ENCODE measurements at places on chromosomes 1 and 21.

DNA sequence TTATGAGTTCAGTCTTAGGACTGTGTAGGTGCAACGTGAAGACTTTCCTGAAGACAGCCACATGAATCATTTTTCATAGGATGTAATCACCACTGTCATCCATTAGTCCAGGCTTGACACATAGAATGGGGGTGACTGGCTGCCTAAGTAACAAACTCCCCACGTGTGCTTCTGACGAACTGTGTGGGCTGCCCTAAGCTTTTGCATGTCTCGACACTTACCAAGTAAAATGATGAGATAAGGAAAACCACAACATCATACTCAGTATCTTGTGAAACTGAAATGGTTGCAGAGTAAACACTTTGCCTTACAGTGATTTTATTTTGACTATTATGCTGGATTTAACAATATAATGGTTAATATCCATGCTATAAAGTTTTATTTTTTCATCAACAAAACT lies 19.5 kb downstream of the ERG start:
- H3K36me3 ChIP-seq: no peaks in the 10 kb centered on the region
- no peaks in the 10 kb centered on the region for H3K4me1 ChIP-seq
- H3K27me3 ChIP-seq: no peaks in the 10 kb centered on the region
- no peak overlapping the region for H3K4me3 ChIP-seq
- no peak overlapping the region for H3K27ac ChIP-seq

DNA sequence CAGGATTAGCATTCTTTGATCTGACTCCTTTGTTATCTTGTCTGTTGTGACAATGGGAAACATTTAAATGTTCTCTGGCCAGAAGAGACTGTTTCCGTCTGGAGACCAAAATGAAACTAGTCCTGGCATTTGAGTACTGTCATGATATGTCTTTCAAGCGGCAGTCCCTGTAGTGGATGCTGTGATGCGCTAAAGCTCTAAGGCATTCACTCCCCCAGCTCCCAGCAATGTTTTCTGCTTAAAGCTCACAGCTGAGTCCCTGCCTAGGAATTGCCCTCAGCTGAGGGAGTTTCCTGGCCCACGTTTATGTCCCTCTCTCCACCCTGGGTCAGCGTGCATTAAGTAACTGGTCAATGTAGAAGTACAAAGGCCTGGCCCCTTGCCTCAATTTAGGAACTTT lies 109.4 kb downstream of the UCHL5 start:
- no peaks in the 10 kb centered on the region for H3K27me3 ChIP-seq
- no peak overlapping the region for H3K4me3 ChIP-seq
- H3K4me1 ChIP-seq: no peaks in the 10 kb centered on the region
- no peak for DNase-seq
- no peak overlapping the region for H3K27ac ChIP-seq
- H3K36me3 ChIP-seq: no peaks in the 10 kb centered on the region

DNA sequence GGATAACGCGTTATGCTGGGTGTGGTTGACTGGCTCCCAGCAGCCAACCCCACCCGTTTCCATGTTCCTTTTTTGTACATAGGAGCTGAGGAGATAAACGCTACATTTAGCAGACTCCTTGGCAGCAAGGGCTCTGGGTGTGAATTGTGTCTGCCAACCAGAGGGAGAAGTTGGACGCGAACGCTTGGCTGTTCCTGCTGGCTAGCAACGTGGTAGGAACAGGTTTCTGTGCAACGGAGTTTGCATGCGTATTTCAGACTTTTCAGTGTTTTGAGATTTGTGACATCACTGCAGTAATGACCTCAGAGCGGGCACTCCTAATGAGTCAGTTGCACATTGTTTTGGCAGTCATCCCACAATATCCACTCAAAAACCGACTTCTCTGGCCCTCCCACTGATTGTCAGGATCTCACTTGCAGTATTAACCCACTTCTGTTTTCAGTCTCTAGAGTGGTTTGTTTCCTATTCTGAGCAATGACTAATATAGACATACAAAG lies 98.7 kb upstream of the RGS1 start:
- H3K27me3 ChIP-seq: no peaks in the 10 kb centered on the region
- H3K4me3 ChIP-seq: no peak overlapping the region
- no peaks in the 10 kb centered on the region for H3K4me1 ChIP-seq

- H3K36me3 ChIP-seq: peaks cover 39% of the 10 kb centered on the region
- H3K4me3 ChIP-seq: no peak overlapping the region
- H3K4me1 ChIP-seq: no peaks in the 10 kb centered on the region
Observed at GRCh38 chr1:42756956-42757891, 9.6 kb downstream of the P3H1 start.

GRCh38 chr1:12152113-12152891 lies 14.5 kb upstream of the TNFRSF1B start:
- H3K4me3 ChIP-seq: no peak overlapping the region
- H3K36me3 ChIP-seq: no peaks in the 10 kb centered on the region
- no peak for DNase-seq
- H3K4me1 ChIP-seq: no peaks in the 10 kb centered on the region
- H3K27me3 ChIP-seq: no peaks in the 10 kb centered on the region
- no peak overlapping the region for H3K27ac ChIP-seq

DNA sequence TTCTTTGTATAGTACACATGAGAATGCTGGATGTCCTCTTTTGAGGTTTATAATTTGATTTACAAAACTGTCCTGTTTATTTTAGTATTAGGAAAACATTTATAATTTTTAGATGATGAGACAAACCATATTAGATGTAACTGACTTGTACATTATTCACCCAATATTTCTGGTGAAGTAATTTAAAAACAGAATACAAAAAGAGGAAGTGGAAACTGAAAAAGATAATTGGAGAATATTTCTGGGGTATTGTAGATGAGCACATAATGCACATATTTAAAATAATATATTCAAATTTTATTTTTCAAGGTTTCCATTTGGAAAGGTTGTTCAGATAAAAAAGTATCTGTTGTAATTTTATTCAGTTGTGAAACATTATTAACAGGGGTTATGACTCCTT lies 40.7 kb downstream of the XPR1 start:
- DNase-seq: no peak
- H3K27ac ChIP-seq: no peak overlapping the region
- no peaks in the 10 kb centered on the region for H3K4me1 ChIP-seq
- no peaks in the 10 kb centered on the region for H3K27me3 ChIP-seq
- H3K36me3 ChIP-seq: no peaks in the 10 kb centered on the region

- peaks cover 6% of the 10 kb centered on the region for H3K4me1 ChIP-seq
- no peaks in the 10 kb centered on the region for H3K36me3 ChIP-seq
- no peaks in the 10 kb centered on the region for H3K27me3 ChIP-seq
- H3K27ac ChIP-seq: no peak overlapping the region
Observed at GRCh38 chr1:235867903-235868469, 1.3 kb upstream of the LYST start.

DNA sequence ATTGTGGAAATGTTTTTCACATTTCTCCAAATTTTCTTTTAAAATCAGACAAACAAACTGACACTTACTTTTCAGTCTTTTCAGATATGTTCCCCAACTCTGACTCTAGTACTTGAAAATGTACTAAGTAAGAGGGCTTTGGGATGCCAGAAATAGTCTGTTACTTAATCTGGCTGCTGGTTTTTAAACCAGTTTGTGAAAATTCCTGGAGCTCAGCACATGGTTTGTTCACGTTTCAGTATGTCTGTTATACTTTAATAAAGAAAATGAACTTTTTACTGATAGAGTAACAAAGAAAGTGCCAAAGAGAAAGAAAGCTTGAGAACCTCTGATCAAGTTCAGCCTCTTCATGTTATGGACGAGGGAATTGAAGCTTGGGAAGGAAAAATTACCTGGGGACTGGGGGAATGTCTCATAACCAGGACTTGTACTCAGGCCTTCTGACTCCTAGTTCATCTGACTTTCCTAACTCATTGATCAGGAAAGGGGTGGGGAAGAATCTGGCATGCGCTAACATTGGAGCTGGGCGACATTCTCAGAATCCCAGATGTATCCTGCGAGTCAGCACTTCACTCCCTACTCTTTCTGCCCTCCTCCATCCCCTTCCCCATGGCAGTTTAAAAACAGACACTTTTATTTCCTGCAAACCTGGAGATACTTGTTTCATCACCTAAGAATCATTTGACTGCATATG lies 30.8 kb upstream of the DNAJC6 start:
- no peaks in the 10 kb centered on the region for H3K27me3 ChIP-seq
- no peaks in the 10 kb centered on the region for H3K36me3 ChIP-seq
- peaks cover 4% of the 10 kb centered on the region for H3K4me1 ChIP-seq
- H3K4me3 ChIP-seq: no peak overlapping the region

GRCh38 chr1:202189918-202190715 lies 3.5 kb upstream of the LGR6 start:
- no peak for DNase-seq
- no peak overlapping the region for H3K4me3 ChIP-seq
- peaks cover 4% of the 10 kb centered on the region for H3K27me3 ChIP-seq

GRCh38 chr21:38254970-38255369 lies 1.8 kb upstream of the KCNJ15 start:
- no peak for DNase-seq
- H3K36me3 ChIP-seq: no peaks in the 10 kb centered on the region
- H3K4me3 ChIP-seq: no peak overlapping the region
- no peak overlapping the region for H3K27ac ChIP-seq
- peaks cover 5% of the 10 kb centered on the region for H3K4me1 ChIP-seq

DNA sequence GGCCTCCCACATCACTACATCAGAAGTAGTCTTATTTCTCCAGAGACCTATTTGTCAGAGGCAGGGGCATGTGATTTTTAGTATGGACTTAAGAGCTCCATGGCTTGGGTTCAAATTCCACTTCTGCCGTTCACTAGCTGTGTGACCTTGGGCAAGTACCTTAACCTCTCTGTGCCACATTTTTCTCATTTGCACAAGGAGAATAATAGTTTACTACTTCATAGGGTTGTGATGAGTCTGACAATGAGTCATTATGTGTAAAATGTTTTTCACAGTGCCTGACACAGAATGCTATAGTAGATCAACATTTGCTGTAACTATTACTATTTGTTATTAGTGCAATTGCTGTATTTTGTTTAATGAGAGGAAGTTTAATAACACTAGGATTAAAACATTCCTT lies 200.6 kb downstream of the PRDM2 start:
- no peak overlapping the region for H3K27ac ChIP-seq
- H3K4me1 ChIP-seq: peaks cover 6% of the 10 kb centered on the region
- H3K27me3 ChIP-seq: no peaks in the 10 kb centered on the region
- H3K36me3 ChIP-seq: no peaks in the 10 kb centered on the region
- no peak overlapping the region for H3K4me3 ChIP-seq

DNA sequence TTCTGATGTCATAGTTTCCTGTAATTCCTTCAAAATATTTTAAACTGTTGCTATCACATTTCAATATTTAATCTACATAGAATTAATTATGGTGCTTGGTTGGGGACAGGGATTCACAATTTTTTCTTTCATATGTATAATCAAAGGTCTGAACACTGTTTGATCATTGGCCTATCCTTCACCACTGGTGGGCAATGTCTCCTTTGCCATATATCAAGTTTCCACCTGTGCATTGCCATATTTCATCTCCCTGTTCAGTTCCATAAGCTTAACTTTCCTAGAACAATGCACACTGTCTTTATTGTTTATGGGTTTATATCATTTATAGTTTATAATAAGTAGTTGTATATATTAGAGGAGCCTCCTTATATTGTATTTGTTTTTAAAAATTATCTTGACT lies 374.9 kb upstream of the PTBP2 start:
- H3K27ac ChIP-seq: no peak overlapping the region
- no peak for DNase-seq
- no peaks in the 10 kb centered on the region for H3K4me1 ChIP-seq
- no peaks in the 10 kb centered on the region for H3K27me3 ChIP-seq
